Adrenal gland (tissue), 19 donors: ENCODE measurements at places on chromosomes 5 and 9. TPM values are rescaled to one million over a fixed set of nuclear protein-coding genes. Genes with fewer than 3 reads are reported as not detected.

Gene MLANA
- not detected for total RNA-seq

Gene MTX3
- 18.0 TPM for total RNA-seq

Gene RGS7BP
- 6.0 TPM for total RNA-seq

Gene NREP
- 97.2 TPM for total RNA-seq

DNA sequence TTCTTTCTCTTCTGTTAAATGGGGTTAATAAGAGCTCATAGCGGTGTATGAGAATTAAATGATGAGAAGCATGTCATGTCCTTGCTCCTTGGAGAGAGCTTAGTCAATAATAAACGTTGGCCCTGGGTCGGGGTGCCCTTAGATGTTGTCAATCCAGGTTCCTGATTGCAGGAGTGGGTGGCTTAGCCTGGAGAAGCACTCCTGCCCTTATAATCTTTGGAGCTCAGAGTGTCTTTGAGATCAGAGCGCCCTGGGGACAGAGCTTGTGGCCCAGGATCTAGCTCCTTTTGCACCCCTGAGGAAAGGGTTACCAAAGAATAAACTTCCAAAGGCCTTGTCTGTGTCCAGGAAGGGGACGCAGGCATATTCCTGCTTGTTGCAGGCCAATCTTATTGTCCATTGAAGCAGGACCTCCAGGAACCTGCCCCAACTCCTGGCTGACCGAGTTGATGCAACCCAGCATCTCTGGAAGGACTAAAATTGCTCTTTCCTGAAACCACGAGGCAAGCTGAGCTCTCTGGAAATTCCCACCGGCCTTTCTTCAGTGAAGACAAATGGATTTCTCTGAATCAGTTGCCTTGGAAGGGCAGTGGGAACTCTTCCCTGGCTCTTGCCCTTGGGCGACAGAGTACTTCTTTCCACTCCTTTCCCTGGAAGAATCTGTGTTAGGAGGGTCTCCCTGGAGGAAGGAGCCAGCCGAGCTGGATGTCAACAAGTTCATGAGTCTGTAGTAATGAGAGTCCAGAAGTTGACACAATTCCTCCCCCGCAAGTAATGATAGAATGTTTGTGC lies 6.4 kb upstream of the AMBP start:
- no peak overlapping the region for H3K27ac ChIP-seq
- no peaks in the 10 kb centered on the region for H3K36me3 ChIP-seq
- H3K27me3 ChIP-seq: no peaks in the 10 kb centered on the region
- no peaks in the 10 kb centered on the region for H3K4me1 ChIP-seq

- no peak overlapping the region for H3K4me3 ChIP-seq
- no peak for DNase-seq
- no peaks in the 10 kb centered on the region for H3K4me1 ChIP-seq
- no peaks in the 10 kb centered on the region for H3K36me3 ChIP-seq
These were observed 13.7 kb downstream of the RNU6ATAC start for GRCh38 chr9:134150557-134151214.

GRCh38 chr5:74392711-74393351 lies 247.7 kb downstream of the ENC1 start:
- no peak for DNase-seq
- H3K27me3 ChIP-seq: no peaks in the 10 kb centered on the region
- H3K36me3 ChIP-seq: no peaks in the 10 kb centered on the region
- H3K27ac ChIP-seq: no peak overlapping the region
- no peak overlapping the region for H3K4me3 ChIP-seq

GRCh38 chr5:89722538-89722937 lies 687.0 kb downstream of the CETN3 start:
- no peaks in the 10 kb centered on the region for H3K36me3 ChIP-seq
- no peak for DNase-seq
- no peak overlapping the region for H3K4me3 ChIP-seq
- no peak overlapping the region for H3K27ac ChIP-seq

DNA sequence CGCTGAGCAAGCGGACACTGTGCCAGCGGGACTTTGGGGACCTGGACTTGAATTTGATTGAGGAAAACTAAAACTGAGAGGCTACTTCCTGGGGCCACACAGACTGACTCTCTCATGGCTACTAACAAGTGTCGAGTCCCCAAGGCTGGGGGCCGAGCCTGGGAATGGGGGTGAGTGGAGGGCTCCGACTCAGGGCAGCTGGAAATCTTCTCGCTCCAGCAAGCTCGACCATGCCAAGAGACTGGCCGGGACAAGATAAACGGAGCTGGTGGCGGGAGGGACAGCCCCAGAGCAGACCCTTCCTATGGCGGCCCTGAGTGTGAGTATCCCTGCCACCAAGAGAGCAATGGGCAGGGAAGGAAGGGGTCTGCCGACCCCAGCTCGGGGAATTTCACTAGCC lies 5.6 kb upstream of the KDM3B start:
- H3K4me3 ChIP-seq: no peak overlapping the region
- DNase-seq: no peak
- H3K27me3 ChIP-seq: no peaks in the 10 kb centered on the region

- H3K36me3 ChIP-seq: no peaks in the 10 kb centered on the region
- no peak overlapping the region for H3K4me3 ChIP-seq
- H3K4me1 ChIP-seq: peaks cover 12% of the 10 kb centered on the region
- H3K27ac ChIP-seq: peak overlapping the region; percentile 93
These were observed 6.3 kb downstream of the PDE6A start for GRCh38 chr5:149938279-149938678.

DNA sequence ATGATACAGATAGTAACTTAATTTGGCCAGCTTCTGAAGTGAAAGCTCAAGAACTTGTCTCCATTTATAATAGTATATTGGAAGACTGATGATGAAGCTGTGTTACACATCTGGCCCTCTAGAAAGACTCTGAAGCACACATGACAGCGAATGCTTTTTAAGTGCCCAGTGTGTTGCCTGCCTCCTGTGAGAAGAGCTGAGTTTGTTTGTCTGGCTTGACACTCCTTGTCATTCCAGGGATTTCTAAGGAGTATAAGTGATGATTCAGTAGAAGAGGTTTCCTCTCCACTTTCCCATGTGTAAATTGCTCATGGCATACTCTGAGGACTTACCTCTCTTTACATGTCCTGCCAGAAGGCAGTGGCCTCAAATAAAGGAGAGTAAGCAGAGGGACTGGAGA lies 30.4 kb upstream of the LRRTM2 start:
- peaks cover 4% of the 10 kb centered on the region for H3K4me1 ChIP-seq
- no peak for DNase-seq
- peaks cover 25% of the 10 kb centered on the region for H3K36me3 ChIP-seq
- no peak overlapping the region for H3K4me3 ChIP-seq
- H3K27ac ChIP-seq: no peak overlapping the region
- no peaks in the 10 kb centered on the region for H3K27me3 ChIP-seq

DNA sequence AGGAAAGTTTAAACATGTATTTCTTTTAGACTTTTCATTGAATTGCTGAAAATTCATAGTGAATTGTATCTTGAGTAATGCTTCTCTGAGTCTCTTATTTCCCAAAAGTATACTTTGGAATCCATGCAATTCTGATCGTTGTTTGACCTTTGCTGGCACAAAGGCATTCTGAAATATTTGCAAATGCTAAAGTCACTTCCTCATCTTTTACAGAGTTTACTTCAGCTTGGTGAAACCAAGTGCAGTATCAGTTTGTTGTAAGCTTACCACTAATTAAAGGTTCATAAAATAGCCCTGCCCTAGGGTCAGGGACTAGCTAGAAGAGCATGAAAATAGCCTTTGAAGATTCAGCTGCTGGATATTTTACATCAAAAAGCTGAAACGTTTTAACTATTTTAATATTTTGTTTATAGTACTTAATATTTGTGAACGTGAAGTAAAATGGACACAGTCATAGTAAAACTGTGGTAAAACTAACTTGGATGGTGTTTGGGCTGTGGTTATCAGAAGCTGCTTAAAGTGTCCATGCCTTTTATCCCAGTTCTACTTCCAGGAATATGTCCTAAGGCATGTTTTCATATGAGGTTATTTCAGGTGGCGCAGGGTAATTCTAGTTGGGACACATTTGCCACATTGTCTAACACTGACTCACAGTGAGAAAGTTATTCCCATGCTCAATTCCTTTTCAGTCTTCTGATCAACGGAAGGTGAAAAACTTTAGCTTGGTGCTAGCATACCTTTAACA lies 45.3 kb downstream of the SLC22A5 start:
- peak overlapping the region; percentile 12 for H3K27ac ChIP-seq
- no peaks in the 10 kb centered on the region for H3K27me3 ChIP-seq
- no peaks in the 10 kb centered on the region for H3K36me3 ChIP-seq
- peaks cover 36% of the 10 kb centered on the region for H3K4me1 ChIP-seq

DNA sequence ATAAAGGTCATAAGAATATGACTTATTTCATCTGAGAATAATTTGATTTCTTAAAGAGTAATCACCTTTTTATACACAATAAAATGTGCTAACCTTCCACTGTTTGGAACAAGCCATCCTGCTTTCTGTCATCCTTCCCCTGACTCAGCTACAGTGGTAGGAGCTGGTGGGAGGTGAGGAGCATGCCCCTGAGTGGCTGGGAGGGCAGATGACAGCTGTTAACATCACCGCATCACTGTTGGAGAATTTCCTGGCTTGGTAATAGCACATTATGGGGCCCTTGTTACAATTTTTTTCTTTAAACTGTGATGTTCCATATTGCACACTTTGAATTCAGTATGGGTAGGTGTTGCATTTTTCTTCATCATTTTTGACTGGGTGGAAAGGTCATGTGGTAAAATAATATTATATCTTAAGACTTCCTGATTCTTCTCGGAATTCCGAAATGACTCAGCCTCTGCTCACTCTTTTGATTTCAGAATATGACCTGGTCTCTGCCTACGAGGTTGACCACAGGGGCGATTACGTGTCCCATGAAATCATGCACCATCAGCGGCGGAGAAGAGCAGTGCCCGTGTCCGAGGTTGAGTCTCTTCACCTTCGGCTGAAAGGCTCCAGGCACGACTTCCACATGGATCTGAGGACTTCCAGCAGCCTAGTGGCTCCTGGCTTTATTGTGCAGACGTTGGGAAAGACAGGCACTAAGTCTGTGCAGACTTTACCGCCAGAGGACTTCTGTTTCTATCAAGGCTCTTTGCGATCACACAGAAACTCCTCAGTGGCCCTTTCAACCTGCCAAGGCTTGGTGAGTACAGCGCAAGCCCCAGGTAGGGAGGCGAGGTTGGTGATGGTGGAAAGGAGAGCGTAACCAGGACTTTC lies 5.8 kb downstream of the ADAMTS16 start:
- peaks cover 9% of the 10 kb centered on the region for H3K27me3 ChIP-seq
- no peaks in the 10 kb centered on the region for H3K4me1 ChIP-seq
- no peak overlapping the region for H3K4me3 ChIP-seq
- H3K36me3 ChIP-seq: no peaks in the 10 kb centered on the region

DNA sequence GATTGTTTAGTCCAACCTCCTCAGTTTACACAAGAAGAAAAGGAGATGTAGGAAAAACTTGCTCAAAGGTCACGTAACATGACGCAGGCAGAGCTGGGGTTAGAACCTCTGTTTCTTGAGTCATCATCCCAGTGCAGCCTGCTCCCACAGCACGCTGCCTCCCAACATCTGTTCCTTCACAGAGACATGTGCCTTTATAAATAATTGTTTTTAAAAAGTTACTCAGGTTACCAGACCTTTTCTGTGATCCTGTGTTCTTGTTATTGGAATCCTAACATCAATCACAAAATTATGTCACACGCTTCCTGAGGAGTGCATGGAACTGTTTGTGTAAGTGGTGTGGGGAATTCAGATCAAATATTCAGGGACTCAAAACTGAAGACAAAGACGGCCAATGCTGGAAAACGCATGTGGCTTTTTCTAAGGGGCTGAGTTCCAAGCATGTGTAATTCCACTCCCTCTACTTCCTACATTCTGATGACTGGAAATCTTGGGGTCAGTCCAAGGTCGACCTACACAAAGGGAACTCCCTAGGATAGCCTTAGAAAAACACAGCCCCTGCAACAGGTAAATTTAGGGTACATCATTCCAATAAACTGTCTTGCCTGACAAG lies 184.3 kb downstream of the TSSK1B start:
- no peak overlapping the region for H3K4me3 ChIP-seq
- H3K27me3 ChIP-seq: no peaks in the 10 kb centered on the region
- H3K27ac ChIP-seq: no peak overlapping the region
- H3K36me3 ChIP-seq: no peaks in the 10 kb centered on the region

DNA sequence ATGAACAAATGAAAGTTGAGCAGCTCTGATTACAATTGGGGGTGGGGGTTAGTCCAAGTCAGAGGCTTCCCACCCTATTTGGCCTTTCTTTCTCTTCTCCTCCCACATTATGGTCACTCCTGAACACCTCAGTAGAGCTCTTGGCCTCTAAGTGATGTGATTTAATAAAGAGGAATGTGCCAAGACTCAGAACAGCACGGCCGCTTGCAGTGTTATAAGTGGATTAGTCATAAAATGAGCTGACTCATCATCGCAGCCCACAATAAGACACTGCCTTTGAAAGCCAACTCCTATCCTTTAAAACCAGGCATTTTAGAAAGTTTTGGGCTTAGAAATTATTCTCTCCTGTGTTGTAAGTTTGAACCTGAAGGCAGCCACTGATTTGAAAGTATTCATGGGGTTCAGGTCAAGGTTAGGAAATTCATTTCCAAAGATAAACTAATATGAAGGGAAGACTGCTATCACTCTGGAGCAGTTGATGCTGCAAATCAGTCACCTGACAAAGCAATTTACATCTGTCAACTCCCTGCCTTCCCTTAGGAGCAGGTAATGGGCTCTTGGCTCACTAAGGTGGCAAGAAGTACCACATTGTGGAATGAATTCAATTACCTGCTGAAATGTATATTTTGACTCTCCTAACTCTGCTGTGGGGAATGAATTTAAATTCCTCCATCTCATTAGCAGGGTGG lies 283.6 kb upstream of the NMUR2 start:
- no peak overlapping the region for H3K4me3 ChIP-seq
- no peak overlapping the region for H3K27ac ChIP-seq
- DNase-seq: peak; percentile 20

- no peak overlapping the region for H3K4me3 ChIP-seq
- H3K4me1 ChIP-seq: no peaks in the 10 kb centered on the region
- no peaks in the 10 kb centered on the region for H3K27me3 ChIP-seq
- no peak for DNase-seq
These were observed 190.4 kb upstream of the IER5L start for GRCh38 chr9:129368444-129368978.

- DNase-seq: no peak
- no peaks in the 10 kb centered on the region for H3K36me3 ChIP-seq
- H3K27ac ChIP-seq: no peak overlapping the region
- H3K4me3 ChIP-seq: no peak overlapping the region
- peaks cover 10% of the 10 kb centered on the region for H3K4me1 ChIP-seq
- no peaks in the 10 kb centered on the region for H3K27me3 ChIP-seq
These were observed 16.7 kb downstream of the TRAF1 start for GRCh38 chr9:120909904-120910303.

DNA sequence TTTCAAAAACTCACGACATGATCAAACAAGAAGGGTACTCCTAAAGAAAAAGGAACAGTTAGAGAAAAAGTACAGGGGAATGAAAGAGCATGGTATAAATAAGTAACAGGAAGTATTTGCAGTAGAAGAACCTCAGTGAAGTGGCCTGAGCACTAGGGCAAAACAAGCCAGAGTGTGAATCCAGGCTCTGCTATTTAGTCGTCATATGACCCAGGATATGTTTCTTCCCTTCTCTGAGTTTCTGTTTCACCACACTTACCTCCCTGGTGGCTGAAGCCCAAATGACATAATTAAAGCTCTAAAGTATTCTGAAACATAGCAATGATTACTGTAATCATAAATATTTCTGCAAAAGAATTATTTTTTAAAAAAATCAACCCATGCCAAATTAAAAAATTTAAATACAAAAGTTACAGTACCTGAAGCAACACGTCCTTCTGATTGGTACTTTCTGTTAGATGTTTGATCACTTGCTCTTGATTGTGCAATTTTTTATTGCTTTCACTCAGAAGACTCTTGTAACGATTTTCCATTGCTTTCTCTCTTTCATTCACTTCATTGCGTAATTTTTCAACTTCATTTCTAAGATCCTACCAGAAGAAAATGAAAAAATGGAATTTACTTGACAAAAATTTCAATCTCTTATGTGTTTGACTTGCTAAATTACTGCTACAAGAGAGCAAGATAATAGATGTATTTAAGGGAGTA lies 88.9 kb downstream of the CDK5RAP2 start:
- no peak overlapping the region for H3K4me3 ChIP-seq
- no peak overlapping the region for H3K27ac ChIP-seq
- no peaks in the 10 kb centered on the region for H3K4me1 ChIP-seq
